DMS79 (cell line): ENCODE measurements at places on chromosomes 2 and 18.

DNA sequence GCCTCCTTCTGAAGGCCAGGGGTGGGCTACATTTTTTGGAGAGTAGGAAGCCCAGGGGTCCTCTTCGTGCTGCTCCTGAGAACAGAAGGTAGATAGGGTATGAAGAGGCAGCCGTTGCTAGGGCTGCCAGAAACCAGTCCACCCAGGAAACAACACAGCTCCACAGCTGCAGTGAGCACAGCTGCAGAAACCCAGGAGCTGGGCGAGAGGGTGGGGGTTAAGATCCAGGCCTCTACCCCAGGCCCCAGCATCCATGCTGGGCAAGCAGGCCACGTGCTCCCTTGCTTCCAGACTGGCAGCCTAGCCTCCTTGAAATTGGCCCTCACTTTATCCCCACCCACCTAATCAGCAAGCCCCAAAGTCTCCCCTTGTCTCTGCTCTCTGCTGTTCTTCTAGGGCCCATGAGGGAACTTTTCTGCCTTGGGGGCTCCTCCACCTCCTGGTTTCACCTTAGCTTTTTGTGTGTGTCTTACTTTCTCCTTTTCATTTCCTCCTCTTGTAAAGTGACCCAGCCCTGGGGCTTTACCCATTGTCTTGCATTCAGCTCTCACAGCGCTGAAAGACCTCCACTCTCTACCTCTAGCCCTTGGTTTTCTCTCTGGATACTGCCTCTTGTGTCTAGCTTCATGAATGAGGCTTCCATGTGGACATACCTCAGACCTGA, 30.7 kb downstream of the STON1 start:
- no peak for DNase-seq

- no peak for DNase-seq
These were observed 4.9 kb downstream of the TM4SF20 start for GRCh38 chr2:227374158-227374557.

GRCh38 chr2:85288244-85288725, 39.5 kb downstream of the TGOLN2 start:
- DNase-seq: no peak

GRCh38 chr2:218798767-218799504, 17.0 kb downstream of the CYP27A1 start:
- DNase-seq: no peak

GRCh38 chr18:41075212-41075611, 879.8 kb upstream of the PIK3C3 start:
- no peak for DNase-seq

- DNase-seq: no peak
These were observed 119.6 kb upstream of the ARL5A start for GRCh38 chr2:151947813-151948165.

- no peak for DNase-seq
These were observed 31.8 kb upstream of the SULT1C4 start for GRCh38 chr2:108345951-108346350.

- no peak for DNase-seq
These were observed 39.9 kb upstream of the CDC42EP3 start for GRCh38 chr2:37711308-37711731.

DNA sequence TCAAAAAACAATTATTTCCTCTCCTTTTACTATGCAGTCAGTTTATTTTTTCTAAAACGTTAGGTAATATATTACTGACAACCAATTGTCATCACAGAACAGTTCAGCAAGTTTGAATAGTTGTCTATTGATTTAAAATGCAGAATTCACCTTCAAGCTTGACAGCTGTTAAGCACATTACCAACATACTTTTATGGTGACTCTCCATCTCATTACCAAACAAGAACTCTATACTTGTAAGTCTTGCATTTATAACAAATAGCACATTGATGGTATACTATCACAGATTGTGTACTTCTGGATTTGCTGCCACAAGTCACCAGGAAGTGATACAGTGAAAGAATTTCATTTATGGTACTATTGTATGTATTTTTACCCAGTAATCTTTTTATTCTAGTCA, 99.4 kb upstream of the PPP1CB start:
- no peak for DNase-seq

DNA sequence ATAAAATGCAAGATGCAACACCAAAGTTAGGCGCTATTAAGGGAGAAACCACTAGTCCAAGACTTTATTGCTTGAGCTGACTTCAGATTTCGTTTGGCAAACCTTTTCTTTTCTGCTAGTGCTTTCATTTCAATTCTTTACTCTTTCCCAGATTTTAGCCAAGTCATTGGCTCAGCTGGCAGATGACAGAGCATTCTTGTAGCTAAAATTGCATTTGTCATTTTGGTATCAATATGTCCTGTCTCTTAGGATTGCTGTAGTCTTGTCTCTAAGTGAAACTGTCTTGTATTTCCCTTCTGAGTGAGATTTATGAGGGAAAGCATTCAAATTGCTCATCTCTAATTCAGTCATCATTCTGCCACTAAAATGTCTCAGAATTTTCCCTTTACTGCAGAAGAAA, 335.1 kb downstream of the METTL4 start:
- DNase-seq: no peak

DNA sequence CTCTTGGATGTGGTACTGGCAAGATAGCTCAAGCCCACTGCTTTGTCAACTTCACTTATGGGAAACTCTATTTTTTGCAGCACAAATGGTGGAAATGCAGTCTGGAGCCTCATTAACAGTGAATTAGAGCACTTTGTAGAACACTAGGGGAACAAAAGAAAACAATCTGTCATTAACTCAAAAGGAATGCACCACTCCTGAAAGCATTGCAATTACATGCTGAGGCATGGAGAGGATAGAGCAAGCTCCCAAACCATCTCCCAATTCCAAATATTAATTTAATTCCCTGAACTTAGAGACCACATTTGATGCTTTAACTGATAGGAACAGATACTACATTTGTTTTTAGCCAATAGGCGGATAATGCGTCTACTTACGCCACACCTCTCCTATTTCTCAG, 32.8 kb upstream of the TANC1 start:
- DNase-seq: no peak

GRCh38 chr2:28626376-28626775, 125.3 kb upstream of the PPP1CB start:
- no peak for DNase-seq

GRCh38 chr2:28580078-28580477, 84.2 kb downstream of the PLB1 start:
- DNase-seq: no peak

GRCh38 chr2:178392215-178392614, 58.8 kb downstream of the PRKRA start:
- no peak for DNase-seq

DNA sequence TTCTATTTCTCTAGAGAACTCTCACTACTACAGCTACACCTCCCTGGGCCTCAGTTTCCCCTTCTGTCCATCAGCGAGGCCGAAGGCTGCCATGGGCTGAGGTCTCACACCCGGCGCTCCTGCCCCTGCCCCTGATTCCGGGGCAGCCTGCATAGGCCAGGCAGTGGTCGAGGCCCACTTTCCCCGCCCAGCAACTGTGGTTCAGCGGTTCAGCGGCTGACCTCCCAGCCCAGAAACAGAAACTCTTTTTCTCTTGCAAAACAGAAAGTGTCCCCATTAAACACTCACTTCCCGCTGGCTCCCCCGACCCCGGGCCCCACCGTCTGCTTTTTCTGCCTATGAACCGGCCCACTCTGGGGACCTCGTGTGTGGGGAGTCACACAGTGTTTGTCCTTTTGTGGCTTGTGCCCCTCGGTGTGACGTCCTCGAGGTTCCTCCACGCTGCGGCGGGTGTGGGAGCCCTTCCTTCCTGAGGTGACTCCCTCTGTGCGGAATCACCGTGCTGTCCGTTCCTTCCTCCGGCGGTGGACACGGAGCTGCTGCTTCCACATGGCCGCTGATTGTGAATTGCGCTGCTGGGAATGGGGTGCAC, 16.0 kb downstream of the PDCD1 start:
- no peak for DNase-seq

GRCh38 chr2:201432621-201433393, 18.5 kb downstream of the TRAK2 start:
- no peak for DNase-seq

DNA sequence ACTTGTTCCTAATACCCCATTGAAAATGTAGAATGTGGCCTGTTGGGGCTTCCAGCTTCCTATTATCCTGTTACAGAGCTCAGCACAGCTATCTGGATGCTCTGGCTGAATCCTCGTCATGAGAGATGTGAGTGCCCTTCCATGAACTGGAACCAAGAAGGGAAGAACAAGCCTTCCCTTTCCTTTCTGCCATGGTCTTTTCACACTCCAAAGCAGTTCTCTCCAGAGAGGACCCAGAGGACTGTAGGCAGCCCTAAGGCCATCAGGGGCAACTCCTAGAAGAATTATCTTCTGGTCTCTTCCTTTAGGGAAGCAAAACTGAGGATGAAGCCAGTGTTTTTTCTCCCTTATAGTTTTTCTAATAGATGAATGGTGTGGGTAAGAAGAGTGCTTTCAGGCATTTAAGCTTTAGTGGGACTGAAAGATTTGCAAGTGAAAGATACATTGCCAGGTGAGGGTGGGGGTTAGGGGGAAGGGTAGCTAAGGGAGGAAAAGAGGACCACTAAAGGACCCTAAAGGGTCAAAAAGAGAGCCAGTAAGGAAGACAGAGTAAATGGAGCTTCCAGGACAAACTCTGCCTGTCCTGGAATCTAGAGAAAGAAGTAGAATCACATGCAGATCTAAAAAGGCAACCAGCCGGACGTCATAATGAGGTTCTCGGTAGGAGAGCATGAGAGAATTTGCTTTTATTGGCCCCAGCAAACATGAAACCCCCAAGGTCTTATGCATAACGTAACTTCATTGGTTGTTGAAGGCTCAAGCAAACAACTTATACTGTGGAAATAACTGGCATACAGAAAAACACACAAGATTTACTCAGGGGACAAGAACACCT, 12.4 kb upstream of the XPO1 start:
- no peak for DNase-seq

DNA sequence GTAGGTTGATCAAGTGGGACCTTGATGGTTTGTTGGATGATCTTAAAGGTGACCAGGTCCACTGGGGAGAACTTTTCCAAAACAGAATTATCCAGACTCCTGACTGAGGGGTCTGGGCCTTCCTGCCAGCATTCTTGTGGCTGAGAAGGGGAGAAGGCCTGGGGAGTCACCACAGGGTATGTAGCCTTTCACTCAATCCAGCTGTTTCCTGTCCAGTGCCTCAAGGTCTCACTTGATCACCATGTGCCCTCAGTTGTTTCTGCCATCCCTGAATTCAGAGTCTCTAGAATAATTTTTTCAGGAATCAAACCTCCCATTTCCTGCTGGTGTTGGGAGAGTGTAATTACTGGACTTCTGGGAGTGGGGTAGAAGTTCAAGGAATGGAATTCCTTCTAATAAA, 54.4 kb upstream of the TANC1 start:
- DNase-seq: no peak

- DNase-seq: no peak
These were observed 65.0 kb upstream of the BOD1L2 start for GRCh38 chr18:57081899-57082298.

GRCh38 chr18:40810372-40810771, 1144.7 kb upstream of the PIK3C3 start:
- no peak for DNase-seq

DNA sequence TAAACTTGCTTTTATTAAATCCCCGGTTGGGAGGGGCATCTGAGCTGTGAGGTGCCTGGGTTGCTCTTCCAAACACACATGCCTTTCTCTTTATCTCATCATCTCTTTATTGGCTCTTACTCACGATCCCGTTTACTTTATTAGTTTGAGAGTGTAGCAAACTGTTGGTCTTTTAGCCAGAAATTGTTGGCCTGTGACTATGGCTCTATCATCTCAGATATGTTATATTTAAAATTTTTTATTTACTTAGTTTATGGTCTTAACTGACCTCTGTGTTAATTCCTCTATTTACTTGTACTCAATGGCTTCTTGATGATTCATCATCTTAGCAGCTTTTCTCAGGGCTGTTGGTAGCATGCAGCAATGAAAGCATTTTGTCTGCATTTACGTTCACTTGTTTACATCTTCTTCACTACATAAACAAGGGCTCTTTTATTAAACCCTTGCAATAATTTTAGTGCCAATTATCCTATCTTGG, 408.4 kb downstream of the HRH4 start:
- DNase-seq: no peak

- no peak for DNase-seq
These were observed 63.9 kb downstream of the ZEB2 start for GRCh38 chr2:144455987-144456386.
